ENCODE measurements at places on chromosomes 4 and X. TPM values are rescaled to one million over a fixed set of nuclear protein-coding genes. Genes with fewer than 3 reads are reported as not detected.

DNA sequence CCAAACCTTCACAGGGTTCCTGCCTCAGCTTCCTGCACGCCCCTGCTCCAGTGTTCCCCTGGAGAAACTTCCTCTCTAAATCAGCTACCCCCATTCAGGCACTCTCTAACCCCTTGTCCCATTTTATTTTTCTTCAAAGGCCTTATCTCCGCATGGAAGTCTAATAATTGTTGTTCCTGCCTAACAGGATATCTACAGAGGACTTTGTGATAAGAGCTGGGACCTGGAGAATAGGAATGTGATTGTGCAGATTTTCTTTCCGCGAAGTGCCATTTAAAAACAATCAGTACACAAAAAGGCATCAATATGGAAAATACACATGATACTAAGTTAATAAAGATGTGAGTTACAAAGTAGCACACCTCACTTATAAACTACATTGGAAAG, 32.6 kb downstream of the LDB2 start:
- DNase-seq = no peak

DNA sequence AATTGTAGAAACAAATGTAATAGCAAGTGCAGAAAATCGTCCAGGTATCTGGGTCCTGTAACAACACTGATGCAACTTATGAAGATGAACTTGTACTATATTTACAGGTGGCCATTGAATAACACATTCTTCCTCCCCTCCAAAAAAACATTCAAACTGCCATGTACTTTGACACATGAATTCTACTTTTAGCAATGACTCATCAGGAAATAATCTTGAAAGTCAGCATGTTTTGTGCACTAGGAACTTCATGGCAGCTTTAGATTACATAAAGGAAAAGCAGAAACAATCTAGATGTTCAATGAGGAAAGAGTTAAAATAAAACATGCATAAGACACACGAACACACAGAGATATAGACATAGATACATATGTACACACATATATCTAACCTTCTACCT, 2.5 kb downstream of the PABPC1L2A start:
- DNase-seq = no peak

- DNase-seq = no peak
Observed at GRCh38 chr4:185265942-185266341, 56.5 kb downstream of the SNX25 start.

GPRIN3 gene
- total RNA-seq = 25.2 TPM

DNA sequence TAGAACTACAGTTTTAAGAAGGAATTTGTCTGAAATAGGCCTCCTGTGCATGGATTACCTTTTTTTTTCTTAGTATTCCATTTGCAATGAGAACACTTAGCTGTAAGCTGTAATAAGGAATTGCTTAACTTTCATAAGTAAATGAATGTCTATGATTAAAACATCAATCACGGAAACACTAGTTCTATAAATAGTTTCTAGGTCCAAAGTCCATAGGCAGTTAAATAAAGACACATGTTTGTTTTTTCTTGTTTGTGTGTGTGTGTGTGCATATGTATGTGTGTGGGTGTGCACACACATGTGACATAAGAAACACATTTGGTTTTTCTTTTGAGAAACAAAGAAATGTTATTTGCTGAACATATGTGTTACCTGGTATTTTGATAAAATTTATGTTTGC, 11.2 kb downstream of the GPRIN3 start:
- DNase-seq = no peak

DNA sequence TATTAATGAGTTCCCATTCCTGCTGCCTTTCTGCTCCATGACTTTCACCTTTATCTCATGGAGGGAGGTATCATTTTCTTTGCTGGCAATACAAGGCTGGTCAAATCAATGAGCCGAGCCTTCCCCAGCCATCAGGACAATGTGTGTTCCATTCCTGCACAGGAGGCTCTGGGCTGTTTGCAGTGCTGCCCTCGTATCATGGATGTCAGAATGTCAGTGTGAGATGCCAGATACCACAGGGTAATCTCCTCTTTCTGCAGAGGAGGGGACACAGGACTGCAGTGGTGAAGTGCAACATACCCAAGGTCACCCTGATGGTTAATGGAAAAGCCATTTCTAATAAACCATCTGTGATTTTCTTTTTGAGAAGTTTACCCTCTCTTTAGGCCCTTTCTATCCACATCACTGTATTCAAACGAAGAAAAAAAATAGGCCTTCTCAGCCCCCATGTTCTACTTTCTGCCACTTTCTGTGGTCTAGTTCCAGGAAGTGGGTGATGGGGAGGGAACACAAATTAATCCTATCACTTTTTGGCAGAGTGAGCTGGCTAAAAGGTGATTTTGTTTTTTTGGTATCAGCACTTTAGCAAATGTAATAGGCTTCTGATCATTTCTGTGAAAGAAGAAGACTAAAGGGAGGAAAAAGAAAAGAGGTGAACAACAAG, 490.2 kb upstream of the BOD1L1 start:
- DNase-seq = no peak

GRCh38 chrX:67587946-67588624, 44.3 kb downstream of the AR start:
- DNase-seq = no peak

Measured in upper lobe of right lung (tissue), 1 donor.